ENCODE measurements at places on chromosomes 4 and X. TPM values are rescaled to one million over a fixed set of nuclear protein-coding genes. Genes with fewer than 3 reads are reported as not detected.

- no peak overlapping the region for H3K4me3 ChIP-seq
- H3K27me3 ChIP-seq, result no peaks in the 10 kb centered on the region
- H3K27ac ChIP-seq, result no peak overlapping the region
- peaks cover 2% of the 10 kb centered on the region for H3K4me1 ChIP-seq
- H3K36me3 ChIP-seq, result no peaks in the 10 kb centered on the region
Observed at GRCh38 chr4:1675136-1675801, 8.8 kb downstream of the FAM53A start.

- H3K4me1 ChIP-seq, result no peaks in the 10 kb centered on the region
- no peak overlapping the region for H3K27ac ChIP-seq
- H3K27me3 ChIP-seq, result no peaks in the 10 kb centered on the region
- H3K36me3 ChIP-seq, result no peaks in the 10 kb centered on the region
- no peak for DNase-seq
- H3K4me3 ChIP-seq, result no peak overlapping the region
Observed at GRCh38 chr4:24988776-24989175, 42.0 kb downstream of the LGI2 start.

The CT45A1 gene
- polyA plus RNA-seq, result not detected

The ZMAT1 gene
- 3.8 TPM for polyA plus RNA-seq

The NAP1L3 gene
- 2.0 TPM for polyA plus RNA-seq
